ENCODE measurements at places on chromosomes 6 and 20.

DNA sequence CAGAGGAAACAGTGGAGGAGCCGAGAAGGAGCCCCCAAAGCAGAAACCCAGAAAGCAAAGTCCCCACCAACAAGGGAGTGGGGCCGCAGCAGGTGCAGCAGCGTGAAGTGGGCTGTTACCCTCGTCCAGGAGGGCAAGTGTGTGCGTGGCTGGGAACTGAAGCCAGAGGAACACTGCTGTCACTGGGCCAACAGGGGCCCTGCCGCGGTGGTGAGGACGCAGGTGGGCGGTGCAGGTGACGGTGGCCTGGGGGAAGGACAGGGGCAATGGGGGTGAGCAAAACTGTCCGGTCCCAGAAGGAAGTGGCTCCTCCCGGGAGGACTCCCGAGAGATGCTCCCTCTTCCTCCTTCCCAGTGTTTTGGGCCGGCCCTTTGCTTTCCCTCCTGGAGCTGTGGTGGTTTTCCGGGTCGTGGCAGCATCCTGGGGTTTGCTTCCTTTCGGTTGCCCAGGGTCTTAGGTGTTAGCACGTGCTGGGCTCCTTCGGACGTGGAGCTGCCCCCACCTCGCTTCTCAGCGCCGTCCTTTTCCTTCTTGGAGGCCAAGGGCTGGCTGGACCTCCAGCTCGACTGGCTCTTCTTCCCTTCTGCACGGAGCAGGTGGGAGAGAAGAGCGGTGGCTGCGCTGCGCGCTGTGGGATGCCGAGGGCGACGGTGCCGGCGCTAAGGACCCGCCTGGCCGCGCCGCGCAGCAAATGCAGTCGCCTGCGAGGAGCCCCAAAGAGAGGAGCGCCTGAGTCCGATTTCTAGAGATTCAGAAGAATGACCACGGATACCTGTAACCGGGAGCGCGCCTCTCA is 62.7 kb upstream of the SLC2A12 start:
- DNase-seq: no peak

GRCh38 chr6:20704325-20705025 is 170.2 kb downstream of the CDKAL1 start:
- peak; percentile 20 for DNase-seq

DNA sequence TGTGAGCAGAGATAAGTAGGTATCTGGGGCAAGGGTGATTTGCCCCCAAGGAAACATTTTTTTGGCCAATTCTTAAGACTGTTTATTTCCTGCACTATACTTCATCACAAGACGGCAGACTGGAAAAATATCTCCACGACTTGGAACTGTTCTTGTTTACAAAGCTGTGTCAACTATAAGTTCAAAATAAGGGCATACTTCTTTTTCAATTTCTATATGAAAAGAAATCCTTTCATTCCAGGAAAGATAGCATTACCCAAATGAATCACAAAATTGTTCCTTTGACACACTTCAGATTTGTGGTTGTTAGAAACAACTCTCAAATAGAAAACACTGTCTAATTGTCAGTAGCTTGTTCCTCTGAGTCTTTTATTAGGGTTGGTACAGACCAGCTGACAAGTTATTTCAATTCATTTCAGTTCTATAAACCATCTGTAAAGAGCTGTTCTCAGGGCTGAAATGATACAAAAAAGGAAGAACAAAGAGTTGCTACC is 212.9 kb upstream of the PRDM1 start:
- DNase-seq: no peak

- no peak for DNase-seq
Observed at GRCh38 chr6:158316022-158316421, 3.8 kb downstream of the TULP4 start.

DNA sequence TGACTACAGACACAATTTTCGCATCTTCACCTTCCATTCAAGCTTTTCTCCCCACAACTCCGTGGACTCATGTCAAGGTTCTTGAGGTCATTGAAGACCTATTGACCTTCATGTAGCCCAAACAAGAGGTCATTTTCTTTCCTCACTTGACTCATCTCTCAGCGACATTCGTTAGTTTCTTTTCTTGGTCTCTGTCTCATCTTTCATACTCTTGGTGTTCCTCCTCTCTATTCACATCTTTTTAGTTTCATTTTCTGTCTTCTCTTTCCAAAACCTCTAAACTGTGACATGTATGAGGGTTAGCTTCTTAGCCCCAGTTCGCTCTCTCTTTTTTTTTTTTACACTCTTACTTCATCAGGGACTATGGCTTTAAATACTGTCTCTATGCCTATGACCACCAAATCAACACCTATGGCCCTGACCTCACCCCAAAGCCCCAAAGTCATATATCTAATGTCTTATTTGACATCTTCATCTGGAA is 128.6 kb upstream of the BACH2 start:
- DNase-seq: no peak

DNA sequence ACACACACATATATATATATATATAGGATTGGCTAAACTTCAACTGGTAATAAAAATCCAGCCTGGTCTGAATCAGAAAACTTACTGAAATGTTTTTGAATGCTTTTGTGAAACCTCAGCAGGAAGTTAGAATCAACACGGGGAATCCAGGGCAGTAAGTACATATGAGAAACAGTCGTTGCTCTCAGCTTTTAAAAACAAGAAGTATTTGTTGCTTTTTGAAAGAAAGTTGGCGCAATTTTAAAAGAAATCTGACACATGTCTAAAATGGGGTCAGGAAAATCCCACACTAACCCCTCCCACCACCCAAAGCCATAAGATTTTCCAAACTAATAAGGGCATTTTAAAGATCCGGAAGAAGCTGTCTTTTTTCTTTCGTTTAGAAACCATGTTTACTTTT is 11.5 kb upstream of the CCDC170 start:
- DNase-seq: no peak

- DNase-seq: no peak
Observed at GRCh38 chr6:136775548-136775947, 16.7 kb downstream of the MAP3K5 start.

GRCh38 chr6:36489426-36489825 is 46.6 kb downstream of the KCTD20 start:
- DNase-seq: no peak

DNA sequence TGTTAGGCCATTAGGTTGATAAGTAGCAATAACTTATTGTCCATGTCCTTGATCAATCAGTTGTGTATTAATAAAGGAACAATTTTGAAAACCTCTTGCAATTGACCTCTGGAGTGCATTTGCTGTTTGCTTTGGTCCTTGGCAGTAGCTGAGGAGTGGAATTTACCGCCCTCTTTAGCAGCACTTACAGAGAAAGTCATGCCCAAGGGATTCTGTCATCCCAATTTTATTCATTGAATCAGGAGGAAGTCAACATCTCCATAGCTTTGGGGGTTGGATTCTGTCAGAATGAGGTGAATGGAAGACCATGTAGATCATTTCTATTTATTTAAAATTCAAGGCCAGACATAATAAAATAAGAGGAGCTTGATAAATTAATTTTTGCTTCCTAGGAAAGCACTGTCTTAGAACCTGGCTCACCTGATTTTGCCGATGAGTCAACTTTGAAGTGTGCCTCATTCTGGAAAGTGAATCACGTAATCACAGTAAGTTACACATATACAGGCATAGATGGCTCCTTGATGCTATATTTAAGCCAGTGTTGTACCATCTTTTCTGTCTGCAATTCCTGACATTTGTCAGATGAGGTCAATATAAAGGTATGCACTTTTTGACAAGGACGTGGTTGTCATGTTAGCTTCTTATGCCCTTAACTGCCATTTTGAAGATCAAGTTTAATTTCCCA is 128.7 kb upstream of the MLIP start:
- no peak for DNase-seq
